Adipocyte (in vitro differentiated cells): ENCODE measurements at places on chromosomes 3 and 15.

DNA sequence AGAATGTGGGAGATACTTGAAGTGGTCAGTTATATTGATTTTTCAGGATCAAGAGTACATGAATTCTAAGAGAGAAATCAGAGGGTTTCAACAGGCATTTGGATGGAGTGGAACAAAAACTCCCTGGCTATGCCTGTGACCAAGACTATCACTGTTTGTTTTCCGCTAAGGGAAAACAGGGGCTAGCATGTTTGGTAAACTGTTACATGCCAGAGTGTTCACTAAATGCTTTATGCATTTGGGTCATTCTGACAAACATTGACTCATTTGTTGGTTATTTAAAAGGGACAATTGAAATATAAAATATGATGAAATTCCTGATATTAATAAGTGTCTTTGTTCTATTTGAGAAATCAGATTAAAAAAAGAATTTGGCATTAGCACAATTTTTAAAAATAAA, 603.9 kb upstream of the KCNMB2 start:
- DNase-seq: no peak

GRCh38 chr15:39140060-39140604, 440.7 kb upstream of the THBS1 start:
- DNase-seq: peak; percentile 85

DNA sequence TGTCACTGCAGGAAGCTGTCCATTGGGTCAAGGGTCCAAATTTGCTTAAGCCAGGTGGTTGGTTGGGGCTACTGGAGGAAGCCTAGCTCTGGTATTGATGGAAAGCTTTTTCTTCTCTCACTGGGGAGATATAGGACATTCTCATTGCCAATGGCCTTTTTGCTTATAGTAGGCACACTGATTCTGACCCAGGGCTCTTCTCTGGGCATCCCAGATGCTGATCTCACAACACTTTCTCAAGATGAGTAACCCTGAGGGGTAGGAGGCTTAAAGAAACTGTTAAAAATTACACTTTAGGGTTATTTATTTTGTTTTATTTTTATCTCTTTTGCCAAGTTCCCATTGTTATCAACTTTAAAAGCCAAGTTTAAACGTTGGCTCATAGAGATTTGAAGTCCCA, 337.8 kb downstream of the LRRC3B start:
- no peak for DNase-seq

- DNase-seq: peak; percentile 21
Measured at GRCh38 chr3:126487151-126487771, 11.6 kb upstream of the ZXDC start.

- DNase-seq: peak; percentile 87
Measured at GRCh38 chr15:41558400-41559238, at the start of gene TYRO3. Gene TYRO3, plus strand, starts transcription at chr15:41559212. Its CDS starts 46 bp downstream, at chr15:41559258.

DNA sequence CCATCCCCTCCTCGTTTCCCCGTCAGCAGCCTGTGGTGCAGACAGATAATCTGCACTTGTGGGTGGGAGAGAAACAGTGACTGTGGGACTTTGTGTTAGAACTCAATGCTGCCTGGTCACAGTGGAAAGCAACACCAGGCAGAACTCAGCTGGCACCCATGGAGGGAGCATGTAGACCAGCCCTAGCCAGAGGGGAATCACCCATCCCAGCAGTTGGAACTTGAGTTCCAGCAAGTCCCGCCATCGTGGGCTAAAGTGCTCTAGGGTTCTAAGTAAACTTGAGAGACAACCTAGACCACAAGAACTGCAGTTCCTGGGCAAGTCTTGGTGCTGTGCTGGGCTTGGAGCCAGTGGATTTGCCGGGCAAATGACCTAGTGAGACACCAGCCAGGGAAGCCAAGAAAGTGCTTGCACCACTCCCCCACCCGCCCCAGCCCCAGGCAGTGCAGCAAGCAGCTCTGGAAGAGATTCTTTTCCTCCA, 24.4 kb downstream of the ISG20 start:
- peak; percentile 52 for DNase-seq

DNA sequence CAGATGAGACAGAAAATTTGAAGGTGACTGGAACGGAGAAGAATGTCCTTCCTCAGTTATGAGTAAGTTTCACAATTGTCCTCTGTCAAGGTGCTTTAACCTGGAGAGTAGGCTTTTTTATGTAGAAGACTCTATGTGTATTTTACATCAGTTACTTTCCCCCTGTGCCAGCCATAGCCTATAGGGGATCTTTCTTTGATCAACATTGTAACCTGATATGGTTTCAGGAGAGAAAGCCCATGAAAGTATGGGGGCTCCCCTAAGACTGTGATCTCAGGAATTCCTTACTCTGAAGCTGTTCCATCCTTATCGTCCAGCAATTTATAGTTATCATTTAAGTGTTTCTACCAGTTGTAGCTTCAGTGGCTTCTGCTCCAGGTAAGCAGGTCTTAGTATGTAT, 1076.3 kb upstream of the EPHA6 start:
- DNase-seq: no peak

DNA sequence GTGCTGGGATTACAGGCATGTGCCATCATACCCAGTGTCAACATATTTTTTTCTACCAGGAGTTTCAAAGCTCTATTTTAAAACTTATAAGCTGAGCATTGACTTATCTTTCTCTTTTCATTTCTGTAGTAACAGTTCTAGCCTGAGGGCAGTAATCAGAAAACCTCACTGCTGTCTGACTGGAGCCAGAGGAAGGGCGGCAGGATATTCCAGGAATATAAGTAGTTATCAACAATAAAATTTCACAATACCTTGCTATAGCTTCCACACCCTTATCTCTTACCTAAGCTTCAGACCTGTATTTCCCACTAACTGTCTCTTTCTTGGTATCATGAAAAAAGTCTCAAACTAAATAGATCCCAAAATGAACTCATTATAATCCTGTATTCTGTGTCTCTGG, 5.1 kb upstream of the NEDD4 start:
- DNase-seq: peak; percentile 35

DNA sequence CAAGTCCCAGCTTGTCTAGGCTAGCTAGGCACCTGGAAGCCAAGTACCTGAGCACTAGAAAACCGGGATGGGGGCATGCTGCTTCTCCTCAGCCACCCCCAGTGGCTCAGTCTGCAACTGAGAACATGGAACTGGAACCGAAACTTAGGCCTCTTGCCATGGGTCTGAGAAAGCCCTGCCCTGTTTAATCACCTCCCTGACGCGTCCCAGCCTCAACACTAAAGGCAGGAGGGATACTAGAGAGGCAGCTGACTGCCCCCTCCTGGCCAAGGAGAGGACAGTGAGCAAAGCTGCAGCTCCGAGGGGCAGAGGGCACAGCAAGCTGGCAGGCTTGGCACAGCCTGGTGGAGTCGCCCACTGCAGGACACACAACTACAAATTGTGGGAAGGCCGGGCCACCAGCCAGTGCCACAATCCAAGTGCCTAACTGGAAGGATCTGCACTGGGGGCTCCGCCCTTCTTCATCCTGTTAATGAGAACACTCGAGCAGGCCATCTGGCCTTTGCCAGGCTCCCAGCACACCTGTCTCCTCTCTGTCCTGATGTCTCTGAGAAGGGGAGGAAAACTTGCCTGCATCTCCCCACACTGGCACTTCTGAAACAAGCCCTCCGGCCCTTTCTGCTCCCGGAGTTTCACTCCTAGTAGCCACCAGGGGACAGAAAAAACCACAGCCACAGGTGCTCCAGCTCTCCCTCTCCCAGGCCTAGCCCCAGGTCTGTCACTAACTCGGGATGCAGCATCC, 53.7 kb downstream of the BDH1 start:
- peak; percentile 36 for DNase-seq

GRCh38 chr3:15647611-15648167, 46.1 kb downstream of the BTD start:
- DNase-seq: peak; percentile 66
